T1000 (cell line): ENCODE measurements at places on chromosomes 1 and 21.

GRCh38 chr21:46122237-46122671 lies 24.3 kb downstream of the COL6A2 start:
- DNase-seq: no peak

GRCh38 chr1:30111431-30111830 lies 612.0 kb downstream of the MATN1 start:
- no peak for DNase-seq

DNA sequence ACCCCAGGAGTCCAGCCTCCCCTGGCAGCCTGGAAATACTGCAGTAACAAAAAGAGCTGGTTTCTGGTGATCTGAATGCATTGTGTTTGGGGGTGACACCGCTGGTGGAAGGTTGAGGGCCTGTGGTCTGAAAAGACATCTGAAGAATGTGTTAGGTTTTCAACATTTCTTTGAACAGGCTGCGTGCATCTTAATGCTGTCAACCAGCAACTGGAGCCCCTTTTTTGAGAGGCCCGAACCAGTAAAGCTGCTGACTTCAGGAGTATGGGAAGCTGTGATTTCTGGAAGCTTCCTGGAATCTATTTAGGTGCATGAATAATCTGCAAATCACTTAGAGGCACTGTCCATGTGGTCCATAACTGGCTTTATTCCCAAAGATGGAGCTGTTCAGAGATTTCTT lies 17.0 kb downstream of the ATP5PO start:
- no peak for DNase-seq

DNA sequence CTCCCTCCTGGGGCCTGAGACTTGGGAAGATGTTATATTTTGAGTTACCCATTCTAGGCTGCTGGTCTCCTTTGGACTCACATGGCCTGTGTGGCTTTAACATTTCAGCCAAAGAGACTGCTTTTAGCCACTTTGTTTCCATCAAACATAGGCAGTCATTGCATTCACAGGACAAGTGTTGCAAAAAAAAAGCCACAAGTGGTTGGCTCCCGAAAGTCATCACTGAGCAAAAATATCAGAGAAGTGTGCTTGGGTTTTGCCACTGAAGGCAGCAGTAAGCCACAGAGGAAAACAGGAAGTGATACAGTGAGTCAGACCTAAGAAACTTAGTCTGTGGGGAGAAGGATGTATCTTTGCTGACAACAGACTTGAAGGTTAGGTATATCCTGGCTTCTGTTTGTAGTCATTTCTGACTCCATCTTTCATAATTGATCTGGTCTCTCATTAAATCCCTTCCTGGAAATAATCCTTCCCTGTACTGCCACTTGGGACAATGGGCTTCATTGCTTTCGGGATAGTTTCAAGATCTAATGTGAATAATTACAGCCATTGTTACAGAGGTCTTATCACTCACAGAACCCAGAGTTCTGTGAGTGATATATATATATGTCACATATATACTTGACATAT lies 80.9 kb downstream of the COLGALT2 start:
- no peak for DNase-seq

GRCh38 chr1:94745742-94746141 lies 74.4 kb upstream of the SLC44A3 start:
- no peak for DNase-seq

DNA sequence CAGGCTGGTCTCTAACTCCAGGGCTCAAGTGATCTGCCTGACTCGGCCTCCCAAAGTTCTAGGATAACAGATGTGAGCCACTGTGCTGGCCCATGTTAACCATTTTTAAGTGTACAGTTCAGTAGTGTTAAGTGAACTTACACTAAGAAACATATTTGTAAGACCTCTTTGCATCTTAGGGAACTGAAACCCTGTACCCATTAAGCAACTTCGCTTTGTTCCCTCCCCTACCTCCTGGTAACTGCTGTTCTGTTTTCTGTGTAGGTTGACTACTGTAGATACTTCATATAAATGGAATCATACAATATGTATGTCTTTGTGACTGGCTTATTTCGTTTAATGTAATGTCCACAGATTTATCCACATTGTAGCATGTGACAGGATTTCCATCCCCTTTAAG lies 11.0 kb downstream of the NUDC start:
- DNase-seq: no peak

DNA sequence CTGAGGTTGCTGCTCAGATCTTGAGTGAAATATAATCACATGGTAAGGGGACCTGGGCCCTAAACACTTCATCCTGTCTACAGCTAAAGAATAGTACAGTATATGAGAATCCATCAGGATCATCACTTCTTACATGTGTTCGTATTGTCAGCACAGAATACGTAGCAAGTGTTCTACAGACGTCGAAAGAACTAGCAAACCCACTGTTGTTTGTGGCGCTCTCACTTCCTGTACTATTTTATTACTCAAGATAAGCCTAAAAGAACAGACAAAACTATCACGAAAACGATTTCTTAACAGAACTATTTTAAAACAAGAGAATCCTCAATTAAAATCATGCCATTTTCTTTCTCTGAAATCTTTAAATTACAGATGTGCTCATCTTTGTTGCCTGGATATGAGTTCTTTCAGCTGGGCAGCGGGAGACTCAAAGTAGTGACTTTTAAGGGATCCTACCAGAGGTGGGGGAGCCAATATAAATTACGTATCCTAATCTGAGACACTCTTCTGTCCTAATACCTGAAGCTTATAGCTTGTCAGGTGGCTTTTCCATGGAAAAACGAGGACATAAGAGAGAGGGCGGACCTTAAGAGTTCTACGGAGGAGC lies 724 bp downstream of the ST7L start:
- DNase-seq: no peak
